NCI-H2029 (cell line): ENCODE measurements at places on chromosomes 1 and 21.

GRCh38 chr1:168050307-168050706 lies 86.4 kb downstream of the GPR161 start:
- DNase-seq, result no peak

GRCh38 chr1:7280347-7280960 lies 490.6 kb upstream of the VAMP3 start:
- DNase-seq, result no peak

- DNase-seq, result no peak
These were observed 9.5 kb upstream of the PDIK1L start for GRCh38 chr1:26102119-26102518.

DNA sequence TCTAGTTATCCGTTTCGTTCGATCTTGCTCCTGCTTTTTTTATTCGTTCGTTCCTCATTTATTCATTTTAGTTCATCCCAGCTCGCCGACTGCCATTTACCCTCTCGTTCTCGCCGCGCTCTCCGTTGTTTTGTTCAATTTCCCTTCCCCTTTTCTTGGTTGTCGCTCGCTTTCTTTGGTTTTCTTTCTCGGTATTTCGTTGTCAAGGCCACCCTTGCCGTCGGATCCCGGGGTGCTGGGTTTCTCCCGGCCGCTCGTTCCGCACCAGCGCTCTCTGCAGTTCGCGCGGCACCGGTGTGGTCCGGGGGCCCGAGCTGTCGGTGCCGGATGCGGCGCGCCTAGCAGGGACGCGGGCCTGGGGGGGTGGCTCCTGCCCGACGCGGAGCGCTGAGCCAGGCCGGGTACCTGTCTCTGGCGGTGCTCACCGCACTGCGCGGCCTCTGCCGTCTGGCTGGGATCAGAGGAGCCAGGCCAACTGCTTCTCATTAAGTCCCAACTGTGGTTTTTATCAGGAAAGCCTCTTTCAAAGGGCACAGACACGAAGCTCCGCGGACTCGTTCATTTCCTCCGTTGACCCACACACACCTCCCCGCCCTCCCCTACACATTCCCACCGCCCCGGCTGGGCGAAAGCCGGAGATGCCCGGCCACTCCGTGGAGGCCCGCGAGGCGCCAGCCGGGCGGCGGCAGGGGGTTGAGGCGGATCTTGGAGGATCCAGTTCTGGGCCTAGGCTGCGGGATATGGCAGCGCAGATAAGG lies 1.6 kb downstream of the ALX3 start:
- no peak for DNase-seq

GRCh38 chr21:35345954-35346353 lies 296.9 kb upstream of the RUNX1 start:
- no peak for DNase-seq
